ENCODE measurements at places on chromosomes 3 and 15.

GRCh38 chr3:196013587-196014487, 68.1 kb downstream of the TFRC start:
- DNase-seq = no peak

DNA sequence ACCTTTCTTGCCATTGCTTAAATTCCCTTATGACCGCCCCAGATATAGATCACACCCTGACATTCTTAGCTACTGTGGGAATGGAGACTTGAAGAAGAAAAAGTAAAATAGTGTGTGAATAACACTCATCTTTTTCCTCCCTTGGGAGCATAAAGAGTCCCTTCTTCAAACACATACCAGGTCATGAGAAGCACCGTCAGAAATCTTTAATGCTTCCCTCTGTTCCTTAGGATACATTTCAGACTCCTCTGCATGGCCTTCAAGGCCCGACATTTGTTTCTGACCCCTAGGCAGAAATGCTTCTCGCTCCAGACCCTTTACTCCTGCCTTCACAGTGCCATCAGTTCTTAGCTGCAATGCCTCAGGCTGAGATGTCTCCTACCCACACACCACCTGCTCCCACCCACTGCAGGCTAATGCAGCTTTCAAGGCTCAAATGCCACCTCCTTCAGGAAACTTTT, 143.8 kb upstream of the IL12A start:
- no peak for DNase-seq

- no peak for DNase-seq
These were observed 45.2 kb upstream of the BDH1 start for GRCh38 chr3:197600796-197601565.

DNA sequence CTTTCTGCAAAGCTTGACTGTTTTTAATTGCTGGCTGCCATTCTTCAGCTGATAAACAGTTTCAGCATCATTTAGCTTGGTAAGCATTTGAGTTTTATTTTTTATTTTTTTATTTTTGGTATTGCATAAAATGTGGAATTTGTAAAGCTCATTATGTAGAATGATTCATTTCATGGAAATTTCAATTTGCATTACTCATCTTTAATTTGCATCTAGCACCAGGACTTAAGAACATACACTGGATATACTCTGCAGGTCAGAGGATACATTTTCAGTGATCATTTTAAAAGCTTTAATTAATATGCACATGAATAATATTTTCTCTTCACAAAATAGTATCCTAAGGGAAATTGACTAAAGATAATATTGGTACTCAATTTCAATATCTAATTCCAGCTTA, 732.4 kb upstream of the BCHE start:
- DNase-seq = no peak

- no peak for DNase-seq
These were observed 1.9 kb downstream of the EHD4 start for GRCh38 chr15:41970456-41970855.

DNA sequence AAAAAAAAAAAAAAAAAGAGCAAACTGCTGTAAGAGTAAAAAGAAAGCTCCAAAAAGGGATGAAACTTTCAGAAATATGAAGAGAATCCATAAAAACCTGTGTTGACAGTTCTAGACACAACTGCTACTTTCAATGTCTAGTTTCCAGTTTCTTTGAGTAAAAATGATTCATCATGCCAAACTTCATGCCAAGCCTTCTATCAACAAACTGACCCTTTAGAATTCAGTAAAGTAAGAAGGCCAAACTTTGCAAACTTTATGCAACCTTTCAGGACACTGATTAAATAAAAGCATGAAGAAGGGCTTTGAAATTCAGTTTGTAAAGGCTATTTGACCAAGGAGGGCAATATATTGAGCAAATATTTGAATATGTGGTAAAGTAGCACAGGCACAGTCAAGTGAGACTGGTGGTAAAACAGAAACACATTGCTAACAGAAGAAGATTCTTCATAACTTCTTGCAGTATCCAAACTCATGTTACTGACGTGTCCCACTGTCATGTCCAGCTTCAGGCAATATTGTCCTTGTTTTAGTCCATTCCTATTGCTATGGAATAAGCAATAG, 56.3 kb upstream of the CFAP20DC start:
- DNase-seq = no peak

DNA sequence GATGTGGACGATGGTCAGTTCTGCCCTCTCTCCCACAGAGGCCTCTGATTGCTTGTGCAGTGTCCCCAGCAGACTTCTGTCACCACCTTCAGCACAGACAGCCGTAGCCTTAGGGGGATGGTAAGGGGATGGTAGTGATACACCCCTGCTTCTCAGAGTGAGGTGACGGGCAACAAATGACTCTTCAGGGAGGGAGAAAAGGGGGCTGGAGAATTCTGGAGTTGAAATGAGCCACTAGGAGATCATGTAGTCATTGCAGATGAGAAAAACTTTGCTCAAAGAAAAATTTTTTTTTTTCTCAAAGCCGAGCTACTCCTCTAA, 29.6 kb upstream of the TIMP4 start:
- no peak for DNase-seq

GRCh38 chr15:47292638-47293190, 424.6 kb upstream of the SEMA6D start:
- no peak for DNase-seq

DNA sequence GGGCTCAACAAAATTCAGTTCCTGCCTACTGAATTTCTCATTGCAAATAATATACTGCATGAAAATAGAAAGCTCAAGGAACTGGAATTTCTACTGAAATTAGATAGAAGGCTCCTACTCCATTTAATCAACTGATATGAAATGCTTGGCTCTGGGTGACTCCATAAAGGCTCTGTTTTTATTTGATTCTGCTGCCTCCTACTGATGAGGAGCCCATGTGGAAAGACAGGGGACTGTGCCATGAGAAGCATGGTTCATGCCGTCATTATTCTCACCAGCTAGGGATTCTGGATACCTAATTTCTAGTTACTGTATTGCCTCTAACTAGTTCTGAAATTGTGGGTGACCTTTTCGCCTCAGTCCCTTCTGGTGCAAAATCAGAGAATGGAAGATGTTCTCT, 366.2 kb upstream of the DPH6 start:
- DNase-seq = no peak

GRCh38 chr3:138399766-138400165, 34.6 kb upstream of the ESYT3 start:
- DNase-seq = peak; percentile 42

GRCh38 chr3:53196575-53197407, 35.8 kb downstream of the PRKCD start:
- DNase-seq = no peak

- DNase-seq = no peak
These were observed 15.9 kb upstream of the MITF start for GRCh38 chr3:69723389-69723788.

DNA sequence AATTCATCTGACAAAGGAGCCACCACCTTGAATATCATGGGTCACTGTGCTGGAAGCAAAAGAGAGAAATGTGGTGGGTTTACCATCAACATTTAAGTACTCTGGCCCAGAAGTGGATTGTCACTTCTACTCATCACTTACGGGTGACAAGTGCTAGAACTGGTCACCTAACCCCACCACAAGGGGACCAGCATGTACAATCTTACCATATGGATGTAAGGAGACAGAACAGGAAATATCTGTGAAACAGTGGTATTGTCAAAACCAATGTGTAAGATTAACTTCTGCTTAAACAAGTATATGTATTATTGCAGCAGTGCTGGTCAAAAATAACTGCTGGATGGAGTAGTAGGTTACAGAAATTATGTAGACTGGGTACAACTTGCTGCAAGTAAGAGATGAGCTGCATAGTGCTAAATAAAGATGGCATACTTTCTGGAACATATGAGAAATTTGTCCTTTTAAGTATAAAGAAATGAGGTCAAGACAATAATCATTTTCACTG, 171.8 kb downstream of the POTEB3 start:
- DNase-seq = no peak

GRCh38 chr15:80832686-80833085, 53.5 kb downstream of the CEMIP start:
- no peak for DNase-seq

DNA sequence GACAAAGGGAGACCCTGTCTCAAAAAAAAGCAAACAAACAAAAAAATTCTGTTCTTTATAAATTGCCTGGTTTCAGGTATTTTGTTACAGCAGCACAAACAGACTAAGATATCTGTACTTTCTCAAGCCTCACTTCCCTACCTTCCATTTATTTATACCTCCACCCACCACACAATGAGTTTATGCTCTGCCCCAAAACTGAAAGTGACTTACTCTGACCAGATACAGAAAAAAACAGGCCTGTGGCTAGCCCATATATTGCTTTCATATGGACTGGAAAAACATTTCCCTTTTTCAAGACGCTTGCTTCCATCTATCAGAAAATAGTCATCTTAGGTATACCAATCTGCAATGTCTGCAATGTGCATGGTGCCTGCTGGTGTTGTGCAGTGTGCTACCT, 8.7 kb upstream of the GPD1L start:
- no peak for DNase-seq

- no peak for DNase-seq
These were observed 122.3 kb downstream of the ATP1B3 start for GRCh38 chr3:141998669-141999290.

GRCh38 chr3:135491491-135492205, 473.9 kb upstream of the PPP2R3A start:
- no peak for DNase-seq

- no peak for DNase-seq
These were observed 58.1 kb downstream of the ABHD2 start for GRCh38 chr15:89146366-89146765.

GRCh38 chr3:195735036-195735695, 14.4 kb downstream of the MUC20 start:
- DNase-seq = no peak

GRCh38 chr15:55218056-55218455, 21.3 kb upstream of the RSL24D1 start:
- no peak for DNase-seq

DNA sequence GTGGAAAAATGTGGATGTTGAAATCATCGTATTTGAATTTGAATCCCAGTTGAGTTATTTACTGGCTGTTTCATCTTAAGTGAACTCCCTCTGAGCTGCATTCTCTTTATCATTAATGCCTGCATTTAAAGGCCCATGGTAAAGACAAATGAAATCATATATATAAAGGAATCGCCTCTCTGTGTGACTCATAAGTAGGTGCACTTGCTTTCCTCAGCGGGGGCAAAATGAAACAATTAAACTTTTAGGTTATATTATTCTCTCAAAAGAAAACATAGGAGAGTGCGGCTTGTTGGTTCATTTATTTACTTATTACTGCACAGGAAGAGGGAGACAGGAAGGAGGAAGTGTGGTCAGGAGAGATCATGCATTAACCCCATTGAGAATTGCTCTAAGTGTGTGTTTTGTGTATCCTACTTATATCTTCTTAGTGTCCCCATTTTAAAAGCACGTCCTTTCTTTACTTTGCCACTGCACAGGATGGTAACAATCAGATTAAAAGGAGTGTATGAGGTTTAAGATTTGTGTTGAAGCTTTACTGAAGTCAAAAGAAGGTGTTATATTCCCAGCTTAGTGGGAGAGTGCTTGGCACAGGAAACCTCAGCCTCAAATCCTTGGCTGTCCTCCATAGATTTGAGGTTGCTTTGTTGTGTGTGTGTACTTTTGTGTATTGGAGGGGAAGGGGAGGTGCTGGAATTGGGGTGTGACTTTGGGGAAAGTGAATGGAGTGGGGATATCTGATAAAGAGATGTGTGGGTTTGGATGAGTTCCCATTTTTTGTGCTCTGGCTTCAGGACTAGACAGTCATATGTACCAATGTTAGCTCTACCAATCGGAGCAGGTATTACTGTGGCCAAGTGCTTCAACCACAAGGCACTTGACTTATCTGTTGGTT, 595.8 kb upstream of the NR2F2 start:
- DNase-seq = no peak

DNA sequence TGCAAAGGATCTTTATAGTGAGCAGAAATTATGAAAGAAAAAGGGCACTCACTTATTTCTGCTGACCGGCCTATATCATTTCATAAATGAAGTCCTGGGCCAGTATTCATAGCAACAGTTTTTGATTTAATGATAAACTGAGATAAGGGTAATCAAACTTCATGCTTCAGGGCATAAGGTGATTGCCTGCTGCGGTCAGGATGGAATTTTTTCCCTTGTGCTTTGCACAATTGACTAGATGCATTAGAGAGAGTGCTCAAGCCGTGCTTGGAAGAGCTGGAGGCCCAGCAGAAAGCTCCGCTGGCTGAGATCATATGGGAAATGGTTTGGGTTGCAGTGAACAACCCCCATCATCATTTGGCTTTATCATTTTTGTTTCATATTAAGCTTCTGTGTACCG, 10.4 kb downstream of the SEMA6D start:
- DNase-seq = no peak

- no peak for DNase-seq
These were observed 50.0 kb downstream of the DRD3 start for GRCh38 chr3:114128826-114129225.

- DNase-seq = no peak
These were observed 67.4 kb upstream of the FNDC3B start for GRCh38 chr3:171971919-171972514.

DNA sequence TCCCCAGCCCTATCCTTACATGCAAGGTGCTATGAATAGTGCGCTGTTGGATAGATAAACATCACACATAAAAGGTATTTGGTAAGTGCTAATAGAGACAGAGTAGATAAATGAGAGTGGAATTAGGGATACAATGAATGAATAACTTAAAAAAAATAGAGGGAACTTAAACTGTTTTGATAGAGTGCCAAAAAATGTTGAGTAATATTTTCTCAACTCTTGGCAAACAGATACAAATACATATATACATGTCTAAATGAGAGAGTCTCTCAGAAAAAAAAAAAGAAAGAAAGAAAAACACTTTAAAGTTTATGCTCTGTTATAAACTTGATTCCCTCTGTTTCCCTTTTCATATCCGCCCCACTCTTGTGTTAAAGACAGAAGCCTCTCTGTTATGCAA, 667.4 kb downstream of the ROBO2 start:
- no peak for DNase-seq

DNA sequence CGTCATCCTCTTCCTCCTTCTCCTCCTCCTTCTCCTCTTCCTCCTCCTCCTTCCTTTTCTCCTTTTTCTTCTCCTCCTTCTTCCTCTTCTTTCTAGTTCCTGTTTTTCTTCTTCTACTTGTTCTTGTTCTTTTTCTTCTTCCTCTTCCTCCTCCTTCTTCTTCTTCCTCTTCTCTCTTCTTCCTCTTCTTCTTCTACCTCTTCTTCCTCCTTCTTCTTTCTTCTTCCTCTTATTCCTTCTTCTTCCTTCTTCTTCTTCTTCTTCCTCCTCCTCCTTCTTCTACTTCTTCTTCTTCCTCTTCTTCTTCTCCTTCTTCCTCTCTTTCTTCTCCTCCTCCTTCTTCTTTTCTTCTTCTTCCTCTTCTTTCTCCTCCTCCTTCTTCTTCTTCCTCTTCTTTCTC, 310.2 kb upstream of the LMCD1 start:
- no peak for DNase-seq

GRCh38 chr3:12948891-12949711, 107.7 kb upstream of the RPL32 start:
- DNase-seq = peak; percentile 45

- no peak for DNase-seq
These were observed 1035.1 kb upstream of the NR2F2 start for GRCh38 chr15:95295363-95295762.
